ENCODE measurements at places on chromosomes 2 and 18. TPM values are rescaled to one million over a fixed set of nuclear protein-coding genes. Genes with fewer than 3 reads are reported as not detected.

Gene CCDC74A
- total RNA-seq = 24.0 TPM

Gene PDK1
- 14.6 TPM for total RNA-seq

Gene TIA1
- 273 TPM for total RNA-seq

Gene UGT1A4
- total RNA-seq = not detected

Gene TBR1
- total RNA-seq = 0.09 TPM

Gene SLC19A3
- 0.54 TPM for total RNA-seq

Gene STK17B
- total RNA-seq = 7.3 TPM

Gene DPYSL5
- 201 TPM for total RNA-seq

Gene NABP1
- 8.9 TPM for total RNA-seq

Gene KRTCAP3
- 6.9 TPM for total RNA-seq

Gene ABCA12
- total RNA-seq = 0.12 TPM

Gene MBD1
- total RNA-seq = 77.2 TPM

Gene ACAA2
- total RNA-seq = 73.0 TPM

Gene ZAP70
- 2.4 TPM for total RNA-seq

Gene GALNT5
- 0.20 TPM for total RNA-seq

Gene MARCHF4
- 0.86 TPM for total RNA-seq

Gene VWC2L
- total RNA-seq = 0.23 TPM

Gene IGFBP5
- 140 TPM for total RNA-seq

Gene WDSUB1
- 4.9 TPM for total RNA-seq
